Esophagus muscularis mucosa (tissue), 4 donors: ENCODE measurements at places on chromosomes 1 and 21. TPM values are rescaled to one million over a fixed set of nuclear protein-coding genes. Genes with fewer than 3 reads are reported as not detected.

The CD84 gene
- total RNA-seq: 7.3 TPM

The LYPD8 gene
- not detected for total RNA-seq

The OR6K3 gene
- not detected for total RNA-seq

The ANKRD35 gene
- total RNA-seq: 11.1 TPM

The MYOG gene
- total RNA-seq: not detected

The PGLYRP3 gene
- total RNA-seq: not detected

The LPAR3 gene
- total RNA-seq: 0.19 TPM

The FTCD gene
- total RNA-seq: 1.2 TPM

The TSPEAR gene
- total RNA-seq: 0.23 TPM

The TMEM82 gene
- total RNA-seq: not detected

The GJC2 gene
- 6.0 TPM for total RNA-seq

The RNF186 gene
- total RNA-seq: not detected

The NHLH1 gene
- not detected for total RNA-seq
